ENCODE measurements at places on chromosomes 12 and 14.

GRCh38 chr14:75865531-75865930 lies 116.3 kb downstream of the TGFB3 start:
- no peak for DNase-seq

GRCh38 chr14:94051115-94051514 lies 25.0 kb downstream of the OTUB2 start:
- DNase-seq = no peak

DNA sequence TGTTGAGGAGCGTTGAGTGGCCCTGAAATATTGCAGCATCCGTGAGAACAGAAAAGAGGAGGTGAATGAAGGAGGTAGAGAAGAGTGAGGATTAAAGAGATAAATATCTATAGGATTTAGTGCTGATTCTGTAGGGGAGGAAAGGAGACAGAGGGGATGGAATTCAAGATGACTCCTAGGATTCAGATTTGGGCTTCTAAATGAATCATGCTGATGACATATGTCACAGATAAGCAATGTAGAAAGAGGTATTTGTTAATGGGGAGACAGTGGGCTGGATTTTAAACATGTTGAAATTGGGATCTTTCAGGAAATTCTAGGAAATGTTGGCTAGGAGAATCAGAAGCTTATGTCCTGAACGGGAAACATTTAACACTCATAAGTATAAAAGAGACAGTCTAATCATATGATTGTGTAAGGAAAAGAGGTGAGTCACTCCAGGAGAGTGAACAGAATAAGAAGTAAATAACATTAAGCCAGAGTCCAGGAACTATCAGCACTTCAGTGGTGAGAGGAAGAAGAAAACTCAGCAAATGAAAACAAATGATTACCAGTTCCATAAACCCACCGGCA lies 58.1 kb upstream of the DIO2 start:
- no peak for DNase-seq

DNA sequence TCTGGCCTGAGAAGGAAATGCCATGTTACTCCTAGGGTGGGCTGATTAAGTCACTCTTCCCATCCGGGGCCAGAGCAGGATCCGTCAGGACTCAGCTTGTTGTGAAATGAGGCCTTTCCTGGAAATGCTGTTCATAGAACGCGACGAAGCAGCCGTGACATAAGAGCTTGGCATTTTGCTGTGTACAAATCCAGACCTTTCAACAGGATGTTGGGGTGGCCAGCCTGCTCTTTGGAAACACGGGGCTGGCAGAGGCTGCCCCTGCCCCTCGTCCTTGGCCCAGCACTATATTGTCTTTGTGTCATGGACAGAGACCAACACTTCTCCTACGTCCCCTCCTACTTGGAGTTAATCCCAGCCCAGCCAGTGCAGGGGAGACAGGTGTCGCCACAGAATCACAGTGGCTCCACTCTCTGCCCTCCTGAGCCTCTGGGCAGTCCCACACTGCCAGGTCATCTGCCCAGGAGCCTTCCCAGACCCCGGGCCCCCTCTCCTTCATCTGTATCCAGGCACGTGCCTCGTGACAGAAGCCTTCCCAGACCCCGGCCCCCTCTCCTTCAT lies 18.6 kb upstream of the EIF5 start:
- DNase-seq = no peak

DNA sequence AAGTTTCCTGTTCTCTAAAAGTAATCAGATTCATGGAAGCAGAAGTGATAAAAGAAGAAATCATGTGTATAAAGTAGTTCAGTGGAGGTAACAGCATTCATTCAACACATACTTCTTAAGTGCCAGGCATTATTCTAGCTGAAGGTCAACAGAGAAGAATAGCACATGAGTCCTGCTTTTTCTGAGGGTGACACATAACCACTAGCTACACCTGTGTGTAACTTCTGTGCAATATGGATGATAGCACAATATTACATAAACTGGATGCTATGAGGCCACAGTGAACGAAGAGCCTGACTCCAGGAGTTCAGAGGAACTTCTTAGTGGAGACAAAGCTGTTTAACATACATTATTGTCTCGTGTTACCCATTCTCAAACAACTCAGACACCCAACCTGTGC lies 114.3 kb upstream of the PCED1B start:
- DNase-seq = no peak

- DNase-seq = no peak
Measured at GRCh38 chr14:20603813-20604690, 12.9 kb upstream of the RNASE12 start.

DNA sequence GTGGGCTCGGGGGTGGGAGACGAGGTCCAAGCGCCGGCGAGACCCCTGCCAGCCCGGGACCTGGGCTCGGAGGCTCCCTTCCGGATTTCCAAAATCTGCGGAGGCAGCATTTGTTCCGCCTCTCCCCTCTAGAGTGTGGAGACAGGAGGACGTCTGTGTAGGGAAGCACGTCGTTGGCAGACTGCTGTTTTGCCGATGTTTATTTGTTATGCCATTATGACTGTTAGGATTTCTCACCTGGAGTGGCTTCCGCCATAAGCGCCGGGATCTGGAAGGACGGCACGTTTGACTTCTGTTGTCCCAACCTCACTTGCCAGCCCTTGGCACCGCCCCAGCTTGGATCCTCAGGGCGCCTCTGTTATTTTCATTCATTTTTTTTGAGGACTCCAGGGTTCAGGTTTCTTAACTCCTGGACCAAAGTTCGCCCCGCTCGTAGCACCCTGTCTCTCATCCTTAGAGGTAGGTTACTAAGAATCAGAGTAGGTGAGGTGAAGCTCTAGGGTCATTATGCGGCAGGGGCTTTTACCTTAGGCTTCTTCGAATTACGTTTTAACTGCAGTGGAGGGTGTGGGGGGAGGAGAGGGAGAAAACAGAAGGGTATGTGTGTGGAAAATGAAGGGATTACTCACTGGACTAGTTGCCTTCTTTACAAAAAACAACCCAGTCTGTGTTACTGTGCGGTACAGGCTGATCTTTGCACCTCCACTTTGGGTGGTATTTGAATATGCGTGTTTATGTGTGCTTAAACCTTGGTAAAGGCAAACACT lies 547 bp upstream of the PYGL start:
- peak; percentile 40 for DNase-seq

- no peak for DNase-seq
Measured at GRCh38 chr12:51949342-51950030, 2.0 kb upstream of the ACVR1B start.

DNA sequence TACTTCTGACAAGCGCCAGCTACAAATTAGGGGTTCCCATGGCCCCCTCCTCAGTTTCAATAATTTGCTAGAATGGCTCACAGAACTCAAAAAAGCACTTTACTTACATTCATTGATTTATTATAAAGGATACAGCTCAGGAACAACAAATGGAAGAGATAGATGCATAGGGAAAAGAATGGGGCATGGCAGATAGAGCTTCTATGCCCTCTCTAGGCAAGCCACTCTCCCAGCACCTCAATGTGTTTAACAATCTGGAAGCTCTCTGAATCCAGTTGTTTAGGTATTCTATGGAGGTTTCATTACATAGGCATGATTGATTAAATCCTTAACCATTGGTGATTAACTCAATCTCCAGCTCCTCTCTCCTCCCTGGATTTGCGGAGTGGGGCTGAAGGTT lies 184.5 kb upstream of the DAAM1 start:
- no peak for DNase-seq

GRCh38 chr14:102008891-102009290 lies 44.5 kb downstream of the DYNC1H1 start:
- DNase-seq = no peak

GRCh38 chr12:114238808-114239207 lies 167.1 kb downstream of the TBX5 start:
- no peak for DNase-seq

DNA sequence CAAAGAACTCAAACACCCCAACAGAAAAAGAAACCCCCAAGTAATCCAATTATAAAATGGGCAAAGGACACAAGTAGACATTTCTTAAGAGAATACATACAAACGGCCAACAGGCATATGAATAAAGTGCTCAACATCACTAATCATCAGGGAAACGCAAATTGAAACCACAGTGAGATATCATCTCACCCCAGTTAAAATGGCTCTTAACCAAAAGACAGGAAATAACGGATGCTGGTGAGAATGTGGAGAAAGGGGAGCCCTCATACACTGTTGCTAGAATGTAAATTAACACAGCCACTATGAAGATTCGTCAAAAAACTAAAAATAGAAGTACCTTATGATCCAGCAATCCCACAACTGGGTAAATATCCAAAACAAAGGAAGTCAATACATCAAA lies 52.4 kb downstream of the CLMN start:
- no peak for DNase-seq

DNA sequence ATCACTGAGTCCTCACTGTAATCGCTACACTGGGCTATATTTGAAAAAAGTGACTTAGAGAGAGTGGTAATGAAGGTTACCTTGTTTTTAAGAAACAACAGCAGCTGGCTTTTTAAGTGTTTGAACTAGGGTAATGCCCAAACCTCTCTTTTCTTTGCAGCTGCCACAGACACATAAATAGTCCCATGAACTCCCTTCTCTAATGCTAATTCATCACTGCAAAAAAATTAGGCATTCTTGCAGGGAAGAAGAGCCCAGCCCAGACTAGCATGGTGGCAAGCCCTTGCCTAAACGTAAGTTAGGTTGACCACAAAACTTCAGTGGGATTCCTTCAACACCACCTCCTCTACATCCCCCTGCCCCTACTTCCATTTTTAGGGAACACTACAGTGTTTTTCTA lies 17.9 kb upstream of the MED6 start:
- no peak for DNase-seq

- DNase-seq = no peak
Measured at GRCh38 chr14:22492622-22493542, 96.1 kb downstream of the DAD1 start.

- no peak for DNase-seq
Measured at GRCh38 chr12:58007875-58008274, 66.5 kb downstream of the ATP23 start.

- DNase-seq = no peak
Measured at GRCh38 chr14:104784846-104785707, 10.5 kb downstream of the AKT1 start.

DNA sequence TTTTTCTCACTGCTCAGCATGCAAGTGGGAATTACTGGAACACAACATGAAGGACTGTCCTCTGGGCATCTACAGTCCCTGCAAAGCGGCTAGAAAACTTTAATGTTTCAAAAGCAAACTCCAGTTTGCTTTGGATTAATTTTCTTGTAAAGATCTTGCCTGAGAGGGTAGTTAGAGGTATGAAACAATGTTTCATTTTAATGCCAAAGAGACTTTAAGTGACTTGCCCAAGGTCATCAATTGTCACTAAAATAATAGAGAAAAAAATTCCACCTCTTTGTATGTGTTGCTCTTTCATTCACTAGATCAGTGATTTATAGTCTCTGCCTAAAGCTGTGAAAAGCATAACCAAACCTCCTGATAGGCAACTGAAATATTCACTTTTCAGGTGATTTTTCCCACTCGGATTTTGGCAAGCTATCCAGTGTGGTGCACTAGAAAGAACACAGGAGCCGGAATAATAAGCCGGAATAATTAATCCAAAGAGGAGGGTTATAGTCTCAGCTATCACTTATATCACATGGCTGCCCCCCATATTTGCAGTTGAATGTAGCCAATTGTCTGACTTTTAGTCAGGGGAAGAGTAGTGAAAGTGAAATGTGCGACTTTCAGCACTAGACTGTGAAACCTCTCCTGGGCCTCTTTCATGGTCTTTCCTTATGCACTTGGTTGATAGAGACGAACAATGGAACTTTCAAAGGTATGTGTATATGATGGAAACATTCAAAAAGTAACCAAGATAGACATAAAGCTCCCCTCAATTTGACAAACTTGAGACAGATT lies 107.7 kb downstream of the SLC6A15 start:
- no peak for DNase-seq

Measured in GM13977 (cell line).